ENCODE measurements at places on chromosomes 6 and 20.
A peak's percentile ranks its signal among the peaks of the same experiment; 100 is the strongest.

GRCh38 chr6:139287868-139288267, 3.9 kb downstream of the TXLNB start:
- H3K36me3 ChIP-seq: no peaks in the 10 kb centered on the region
- no peaks in the 10 kb centered on the region for H3K27me3 ChIP-seq
- H3K4me1 ChIP-seq: peaks cover 25% of the 10 kb centered on the region
- no peak overlapping the region for H3K4me3 ChIP-seq
- H3K27ac ChIP-seq: no peak overlapping the region

DNA sequence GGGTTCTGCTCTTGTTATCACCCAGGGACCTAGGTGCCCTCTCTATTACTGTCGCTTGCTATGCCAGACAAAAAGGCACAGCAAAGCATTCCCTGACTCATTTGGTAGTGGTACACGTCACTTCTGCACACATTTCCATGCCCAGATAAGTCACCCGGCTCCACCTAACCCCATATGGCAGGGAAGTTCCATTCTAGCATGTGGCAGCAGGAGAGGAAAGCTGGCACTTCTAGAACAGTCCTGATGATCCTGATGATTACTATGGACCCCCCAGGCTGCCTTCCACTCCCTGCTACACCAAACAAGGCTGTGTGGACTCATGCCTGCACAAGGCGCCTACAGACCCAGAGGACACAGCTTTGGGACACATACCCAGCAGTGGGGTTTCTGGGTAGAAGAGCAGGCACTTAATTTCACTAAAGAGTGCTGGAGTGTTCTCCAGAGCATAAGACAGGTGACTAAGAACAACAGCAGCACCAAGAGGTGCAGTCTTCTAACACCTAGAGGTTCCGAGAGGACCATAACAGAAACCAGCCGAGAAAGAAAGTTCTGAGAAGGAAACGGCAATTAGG, 53.5 kb upstream of the NELFCD start:
- no peaks in the 10 kb centered on the region for H3K27me3 ChIP-seq
- H3K4me3 ChIP-seq: no peak overlapping the region

DNA sequence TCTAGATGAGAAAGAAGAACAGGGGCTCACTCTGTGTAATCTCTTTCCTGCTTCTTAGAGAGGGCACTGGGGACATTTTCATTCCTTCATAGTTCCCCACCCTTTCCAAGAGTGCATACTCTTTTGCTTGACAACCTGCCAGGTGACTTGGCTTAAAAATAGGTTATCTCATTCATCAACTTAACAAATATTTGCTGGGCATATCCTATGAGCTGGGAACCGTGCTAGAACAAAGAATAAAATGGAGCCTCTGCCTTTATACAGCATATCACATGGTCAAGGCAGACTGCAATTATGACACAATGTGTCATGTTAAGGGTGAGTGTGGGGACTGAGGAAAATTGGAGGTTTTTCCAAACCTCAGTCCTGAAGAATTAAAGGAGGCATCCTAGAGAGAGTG, 209.8 kb upstream of the FOXA2 start:
- no peak for DNase-seq
- H3K4me1 ChIP-seq: no peaks in the 10 kb centered on the region
- no peak overlapping the region for H3K4me3 ChIP-seq
- no peaks in the 10 kb centered on the region for H3K27me3 ChIP-seq
- H3K27ac ChIP-seq: no peak overlapping the region

DNA sequence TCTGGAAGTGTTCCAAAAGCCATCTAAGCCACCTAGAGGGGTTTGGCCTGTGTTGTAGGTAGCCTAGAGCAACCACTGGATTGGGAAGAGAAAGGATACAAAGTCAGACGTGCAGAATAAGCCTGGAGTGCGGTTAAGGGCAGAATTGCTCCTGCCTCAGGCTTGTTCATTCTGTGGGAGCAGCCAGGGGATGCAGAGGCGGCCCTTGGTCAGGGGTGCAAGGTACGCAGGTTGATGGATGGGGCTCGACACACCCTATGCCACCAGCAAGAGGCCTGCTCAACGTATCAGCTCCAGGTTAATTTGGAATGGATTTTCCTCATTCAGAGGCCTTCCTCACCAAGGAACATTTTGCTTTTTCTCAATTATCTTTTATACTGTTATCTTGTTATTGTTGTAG, 129.8 kb downstream of the SLC23A2 start:
- H3K36me3 ChIP-seq: peaks cover 10% of the 10 kb centered on the region
- H3K4me3 ChIP-seq: no peak overlapping the region
- DNase-seq: no peak
- no peaks in the 10 kb centered on the region for H3K27me3 ChIP-seq
- H3K4me1 ChIP-seq: no peaks in the 10 kb centered on the region
- H3K27ac ChIP-seq: no peak overlapping the region

GRCh38 chr6:69973138-69973537, 106.8 kb downstream of the COL19A1 start:
- no peak overlapping the region for H3K27ac ChIP-seq
- no peaks in the 10 kb centered on the region for H3K27me3 ChIP-seq
- no peaks in the 10 kb centered on the region for H3K36me3 ChIP-seq
- H3K4me1 ChIP-seq: no peaks in the 10 kb centered on the region

DNA sequence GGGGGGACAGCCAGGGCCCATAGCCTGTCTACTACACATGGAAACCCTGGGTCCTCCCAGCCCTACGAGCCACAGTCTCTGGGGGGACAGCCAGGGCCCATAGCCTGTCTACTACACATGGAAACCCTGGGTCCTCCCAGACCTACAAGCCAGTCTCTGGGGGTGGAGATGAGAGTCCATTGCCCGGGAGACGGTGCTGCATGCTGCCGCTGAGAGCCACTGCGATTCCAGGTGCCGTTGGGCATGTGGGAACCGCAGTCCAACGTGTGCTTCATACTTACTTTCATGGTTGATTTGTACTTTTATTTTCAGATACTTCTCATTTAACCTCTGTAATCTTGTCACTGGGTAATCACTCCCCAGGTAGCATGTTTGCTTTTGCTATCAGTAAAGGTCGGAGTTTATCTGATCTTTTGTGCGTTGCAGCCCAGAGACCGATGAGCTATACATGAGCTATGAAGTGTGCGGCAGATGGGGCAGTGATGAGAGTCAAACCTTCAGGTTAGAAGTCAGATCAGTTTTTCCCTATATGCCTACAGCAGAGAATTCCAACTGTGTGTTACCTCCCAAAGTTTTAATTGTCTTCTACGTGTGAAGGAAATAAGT, 58.2 kb downstream of the SMOC2 start:
- no peak overlapping the region for H3K27ac ChIP-seq
- no peaks in the 10 kb centered on the region for H3K4me1 ChIP-seq
- no peak for DNase-seq
- H3K4me3 ChIP-seq: no peak overlapping the region
- no peaks in the 10 kb centered on the region for H3K36me3 ChIP-seq

GRCh38 chr6:31007694-31008093, 2.6 kb upstream of the MUC22 start:
- no peaks in the 10 kb centered on the region for H3K4me1 ChIP-seq
- H3K27ac ChIP-seq: no peak overlapping the region
- no peak overlapping the region for H3K4me3 ChIP-seq
- no peak for DNase-seq
- H3K27me3 ChIP-seq: no peaks in the 10 kb centered on the region
- no peaks in the 10 kb centered on the region for H3K36me3 ChIP-seq

GRCh38 chr20:42857446-42857845, 332.3 kb downstream of the PTPRT start:
- H3K4me1 ChIP-seq: no peaks in the 10 kb centered on the region
- no peaks in the 10 kb centered on the region for H3K27me3 ChIP-seq
- no peaks in the 10 kb centered on the region for H3K36me3 ChIP-seq
- no peak for DNase-seq
- H3K27ac ChIP-seq: no peak overlapping the region

DNA sequence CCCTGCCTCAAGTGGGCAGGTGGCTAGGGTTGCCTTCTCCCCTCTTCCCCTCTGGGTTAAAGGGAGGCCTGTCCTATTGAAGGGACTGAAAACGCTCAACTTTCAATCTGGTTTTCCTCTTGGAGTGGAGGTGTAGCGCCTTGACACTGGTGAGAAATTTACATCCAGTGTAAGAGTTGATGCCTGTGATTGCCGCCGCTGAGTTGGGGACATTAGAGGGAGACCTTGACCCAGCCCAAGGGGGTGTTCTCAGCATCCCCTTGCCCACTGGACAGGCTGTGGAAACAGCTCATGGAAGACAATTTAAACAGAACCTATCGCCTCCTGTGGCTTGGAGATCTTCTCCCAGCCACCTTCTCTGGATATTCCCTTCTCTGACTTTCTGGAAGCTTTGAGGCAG, 61.6 kb downstream of the SLC24A3 start:
- no peaks in the 10 kb centered on the region for H3K27me3 ChIP-seq
- no peak for DNase-seq
- no peak overlapping the region for H3K27ac ChIP-seq

GRCh38 chr6:105035299-105035698, 78.4 kb downstream of the LIN28B start:
- H3K4me1 ChIP-seq: no peaks in the 10 kb centered on the region
- no peaks in the 10 kb centered on the region for H3K36me3 ChIP-seq
- H3K27me3 ChIP-seq: no peaks in the 10 kb centered on the region
- H3K4me3 ChIP-seq: no peak overlapping the region
- H3K27ac ChIP-seq: no peak overlapping the region
- DNase-seq: no peak

DNA sequence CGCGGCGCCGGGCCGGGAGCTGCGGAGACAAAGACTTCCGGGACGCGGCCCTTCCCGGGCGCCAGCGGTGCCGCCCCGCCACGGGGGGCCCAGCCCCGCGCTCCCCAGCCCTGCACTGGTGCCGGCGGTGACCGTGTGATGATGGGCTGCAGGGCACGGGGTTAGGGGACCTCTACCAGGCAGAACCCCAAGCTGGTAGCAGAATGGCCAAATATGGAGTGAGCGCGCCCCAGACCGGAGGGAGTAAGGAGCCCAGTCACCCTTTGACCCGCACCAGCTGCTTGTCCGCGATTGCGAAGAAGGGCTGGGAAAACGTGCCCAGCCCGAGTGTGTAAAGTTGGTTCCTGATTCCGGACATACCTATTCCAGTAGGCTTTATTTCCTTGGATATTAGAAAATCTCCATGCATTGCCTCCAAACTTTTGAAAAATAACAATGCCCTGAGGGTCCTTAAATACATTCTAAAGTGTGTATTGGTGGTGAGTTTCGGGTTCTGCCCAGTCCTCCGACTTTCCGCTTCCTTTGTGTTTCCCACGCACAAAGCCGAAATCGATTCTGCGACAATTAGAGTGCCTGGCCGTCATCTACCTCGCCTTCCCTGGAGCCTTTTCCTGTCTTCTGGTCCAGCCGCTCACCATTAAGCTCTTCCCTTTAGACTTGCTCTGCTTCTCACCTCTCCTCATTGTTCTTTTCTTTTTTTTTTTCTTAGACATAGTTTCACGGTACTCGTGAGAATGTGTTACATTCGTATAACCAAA, 1.1 kb downstream of the ABRACL start:
- peaks cover 18% of the 10 kb centered on the region for H3K4me1 ChIP-seq
- DNase-seq: no peak
- H3K36me3 ChIP-seq: peaks cover 14% of the 10 kb centered on the region
- H3K27ac ChIP-seq: peak overlapping the region; percentile 88
- peak overlapping the region; percentile 72 for H3K4me3 ChIP-seq

- no peaks in the 10 kb centered on the region for H3K36me3 ChIP-seq
- H3K4me1 ChIP-seq: no peaks in the 10 kb centered on the region
- H3K4me3 ChIP-seq: no peak overlapping the region
- no peaks in the 10 kb centered on the region for H3K27me3 ChIP-seq
These were observed 603.1 kb downstream of the HACE1 start for GRCh38 chr6:104256646-104257045.

DNA sequence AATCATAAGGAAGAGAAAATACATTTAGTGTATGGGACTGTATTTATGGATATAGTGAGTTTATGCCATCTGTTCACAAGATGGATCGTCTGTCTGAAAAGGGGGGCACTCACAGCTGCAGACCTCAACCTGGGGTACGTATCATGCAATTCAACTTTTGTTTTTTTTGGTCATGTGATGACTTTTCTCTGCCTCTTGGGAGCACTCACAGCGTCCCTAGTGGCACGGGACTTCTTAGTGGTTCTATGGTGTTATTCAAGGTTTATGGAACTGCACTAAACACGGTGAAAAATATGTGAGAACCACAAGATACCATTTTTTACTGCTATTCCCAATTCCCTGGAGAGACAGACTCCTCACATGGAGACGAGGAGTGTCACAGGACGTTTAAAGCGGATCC, 60.4 kb upstream of the MPC1 start:
- DNase-seq: no peak
- H3K36me3 ChIP-seq: no peaks in the 10 kb centered on the region
- H3K4me1 ChIP-seq: peaks cover 3% of the 10 kb centered on the region
- no peak overlapping the region for H3K27ac ChIP-seq
- H3K27me3 ChIP-seq: no peaks in the 10 kb centered on the region
- H3K4me3 ChIP-seq: no peak overlapping the region

DNA sequence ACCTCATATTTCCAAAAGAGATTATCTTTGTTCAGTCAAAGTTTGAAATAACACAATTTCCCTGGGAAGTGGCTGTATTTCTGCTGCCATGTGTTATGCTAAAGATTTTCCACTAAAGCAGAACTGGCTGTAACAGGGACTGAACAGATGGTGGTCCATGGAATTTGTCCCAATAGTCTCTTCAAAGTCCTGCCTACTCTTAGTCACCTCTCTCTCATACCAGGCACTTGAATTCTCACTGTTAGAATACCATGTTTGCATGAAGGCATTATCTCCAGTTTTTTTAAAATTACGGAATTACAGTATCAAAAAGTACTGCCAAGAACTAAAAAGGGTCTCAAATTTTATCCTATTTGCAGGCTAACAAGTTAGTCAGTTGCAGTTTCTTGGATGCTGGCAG, 105.0 kb upstream of the HDDC2 start:
- DNase-seq: no peak
- H3K4me1 ChIP-seq: no peaks in the 10 kb centered on the region
- no peak overlapping the region for H3K27ac ChIP-seq

DNA sequence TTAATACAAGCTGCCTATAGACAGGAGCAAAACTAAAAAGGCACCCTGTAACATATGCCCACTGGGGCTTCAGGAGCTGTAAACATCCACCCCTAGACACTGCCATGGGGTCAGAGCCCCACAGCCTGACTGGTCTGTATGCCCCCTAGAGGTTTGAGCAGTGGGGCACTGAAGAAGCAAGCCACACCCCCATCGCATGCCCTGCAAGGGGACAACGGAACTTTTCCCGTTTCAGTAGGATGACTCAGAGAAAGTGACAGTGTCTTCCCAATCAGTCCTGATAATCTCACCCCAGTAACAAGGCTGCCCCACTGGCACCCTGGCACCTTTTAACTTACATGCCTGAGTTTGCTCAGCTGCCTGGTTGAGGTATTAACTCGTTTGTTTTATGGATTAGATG, 35.9 kb downstream of the BEND3 start:
- H3K4me1 ChIP-seq: no peaks in the 10 kb centered on the region
- H3K4me3 ChIP-seq: no peak overlapping the region
- no peak overlapping the region for H3K27ac ChIP-seq
- no peaks in the 10 kb centered on the region for H3K36me3 ChIP-seq
- no peak for DNase-seq

GRCh38 chr20:1618479-1618878, 1.3 kb downstream of the SIRPB1 start:
- no peak overlapping the region for H3K27ac ChIP-seq
- no peak overlapping the region for H3K4me3 ChIP-seq
- DNase-seq: no peak
- no peaks in the 10 kb centered on the region for H3K36me3 ChIP-seq
- H3K27me3 ChIP-seq: no peaks in the 10 kb centered on the region
- H3K4me1 ChIP-seq: peaks cover 41% of the 10 kb centered on the region

Measured in naive thymus-derived CD4-positive, alpha-beta T cell (primary cell).